NCI-H1092 treated with DMSO at 0.1 percent for 48 hours (cell line): ENCODE measurements at places on chromosomes 16 and 17.

DNA sequence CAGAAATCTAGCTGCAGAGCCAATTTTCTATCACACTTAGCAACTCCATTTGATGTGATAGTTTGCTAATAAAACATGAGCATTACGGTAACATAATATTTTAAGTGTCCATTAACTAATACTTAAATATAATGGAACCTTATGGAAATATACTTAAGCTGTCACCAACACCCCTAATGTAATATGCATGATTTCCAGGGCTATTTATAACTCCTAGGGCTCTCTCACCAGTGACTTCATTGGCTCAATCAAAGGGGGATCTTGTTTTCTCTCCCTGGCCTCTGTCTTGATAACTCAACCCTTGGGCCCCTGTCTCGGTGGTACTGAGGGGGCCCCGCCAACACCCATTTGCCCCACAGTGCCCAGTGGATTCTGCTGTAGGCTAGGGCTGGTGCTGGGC is 170.4 kb downstream of the SALL1 start:
- DNase-seq: no peak

DNA sequence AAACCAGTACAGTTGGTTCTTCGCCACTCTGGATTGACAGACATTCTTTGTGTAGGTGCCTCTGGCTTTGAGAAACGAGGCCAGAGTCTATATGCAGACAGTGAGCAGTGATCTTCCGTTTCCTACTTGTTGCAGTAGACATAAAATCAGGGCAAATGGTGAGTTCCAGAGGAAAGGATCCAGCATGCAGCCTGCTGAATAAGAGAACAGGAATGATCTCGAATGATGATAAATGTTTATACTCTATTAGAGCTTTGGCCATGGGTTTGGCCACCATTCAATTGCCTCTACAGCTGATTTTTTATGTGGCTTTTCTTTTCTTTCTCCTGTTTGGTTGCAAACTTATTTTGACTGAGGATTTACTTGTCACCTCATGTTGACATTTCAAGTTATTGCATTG is 286.7 kb downstream of the IRX3 start:
- no peak for DNase-seq

GRCh38 chr16:11112723-11113348 is 143.2 kb downstream of the SOCS1 start:
- peak; percentile 72 for DNase-seq

DNA sequence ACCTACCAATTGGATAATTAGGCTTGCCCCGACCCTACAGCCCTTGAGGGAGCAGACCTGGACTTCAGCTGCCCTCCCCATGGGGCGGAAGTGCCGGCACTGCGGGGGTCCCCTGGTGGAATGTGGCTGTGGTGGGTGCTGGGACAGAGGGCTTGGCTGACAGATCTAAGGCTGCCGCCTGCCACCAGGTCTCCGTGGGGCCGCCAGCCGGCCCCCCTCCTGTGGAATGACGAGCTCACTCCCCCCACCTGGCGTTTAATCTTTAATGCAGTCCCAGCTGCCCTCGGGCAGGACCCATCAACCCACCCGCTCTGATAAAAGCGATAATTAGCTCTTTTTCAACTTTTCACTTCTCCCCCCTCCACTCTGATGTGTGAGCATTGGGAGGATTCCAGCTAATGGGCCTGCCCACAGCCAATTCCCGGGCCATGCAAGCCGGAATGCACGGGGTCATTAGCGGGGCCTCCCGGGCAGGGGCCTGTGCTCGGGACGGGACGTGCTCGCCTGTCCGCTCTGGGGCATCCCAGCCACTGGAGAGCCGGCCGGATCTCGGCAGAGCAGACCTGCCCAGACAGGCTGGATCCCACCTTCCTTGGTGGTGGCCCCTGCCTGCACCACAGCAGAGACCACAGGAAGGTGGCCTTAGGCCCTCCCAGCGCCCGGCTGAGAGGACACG is 28.3 kb upstream of the GOSR2 start:
- no peak for DNase-seq

DNA sequence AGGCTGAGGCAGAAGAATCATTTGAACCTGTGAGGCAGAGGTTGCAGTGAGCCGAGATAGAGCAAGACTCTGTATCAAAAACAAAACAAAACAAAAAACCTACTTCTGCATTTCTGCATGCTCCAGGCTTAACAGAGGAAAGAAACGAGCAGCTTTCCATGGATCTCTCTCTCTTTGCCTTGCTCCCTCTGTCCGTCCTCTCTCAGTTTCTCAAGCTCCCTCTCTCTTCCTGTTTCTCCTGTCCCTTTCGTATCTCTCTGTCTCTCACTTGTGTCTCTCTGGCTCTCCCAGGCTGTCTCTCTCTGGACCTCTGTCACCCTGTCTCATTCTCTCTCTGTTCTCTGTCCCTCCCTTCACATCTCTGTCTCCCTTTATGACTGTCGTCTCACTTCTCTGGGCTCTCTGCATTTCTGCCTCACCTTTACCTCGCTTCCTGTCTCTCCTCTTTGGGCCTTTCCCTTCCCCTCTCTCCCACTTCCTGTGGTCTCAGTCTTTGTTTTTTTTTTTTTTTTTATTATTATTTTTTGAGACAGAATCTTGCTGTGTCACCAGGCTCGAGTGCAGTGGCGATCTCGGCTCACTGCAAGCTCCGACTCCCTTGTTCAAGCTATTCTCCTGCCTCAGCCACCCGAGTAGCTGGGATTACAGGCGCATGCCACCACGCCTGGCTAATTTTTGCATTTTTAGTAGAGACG is 4.1 kb upstream of the PITPNA start:
- DNase-seq: no peak

- no peak for DNase-seq
These were observed 76.9 kb downstream of the MRTFB start for GRCh38 chr16:14148016-14148415.

GRCh38 chr16:87948119-87948545 is 3.1 kb upstream of the BANP start:
- no peak for DNase-seq
